Activated effector memory CD4-positive, alpha-beta T cell treated with anti-CD3 and anti-CD28 coated beads, Interleukin-2, amount 50 U/mL, for 16 hours (primary cell): ENCODE measurements at places on chromosomes 12 and 14.
A peak's percentile ranks its signal among the peaks of the same experiment; 100 is the strongest.

- DNase-seq = no peak
These were observed 57.9 kb upstream of the SLCO1B1 start for GRCh38 chr12:21073129-21073528.

DNA sequence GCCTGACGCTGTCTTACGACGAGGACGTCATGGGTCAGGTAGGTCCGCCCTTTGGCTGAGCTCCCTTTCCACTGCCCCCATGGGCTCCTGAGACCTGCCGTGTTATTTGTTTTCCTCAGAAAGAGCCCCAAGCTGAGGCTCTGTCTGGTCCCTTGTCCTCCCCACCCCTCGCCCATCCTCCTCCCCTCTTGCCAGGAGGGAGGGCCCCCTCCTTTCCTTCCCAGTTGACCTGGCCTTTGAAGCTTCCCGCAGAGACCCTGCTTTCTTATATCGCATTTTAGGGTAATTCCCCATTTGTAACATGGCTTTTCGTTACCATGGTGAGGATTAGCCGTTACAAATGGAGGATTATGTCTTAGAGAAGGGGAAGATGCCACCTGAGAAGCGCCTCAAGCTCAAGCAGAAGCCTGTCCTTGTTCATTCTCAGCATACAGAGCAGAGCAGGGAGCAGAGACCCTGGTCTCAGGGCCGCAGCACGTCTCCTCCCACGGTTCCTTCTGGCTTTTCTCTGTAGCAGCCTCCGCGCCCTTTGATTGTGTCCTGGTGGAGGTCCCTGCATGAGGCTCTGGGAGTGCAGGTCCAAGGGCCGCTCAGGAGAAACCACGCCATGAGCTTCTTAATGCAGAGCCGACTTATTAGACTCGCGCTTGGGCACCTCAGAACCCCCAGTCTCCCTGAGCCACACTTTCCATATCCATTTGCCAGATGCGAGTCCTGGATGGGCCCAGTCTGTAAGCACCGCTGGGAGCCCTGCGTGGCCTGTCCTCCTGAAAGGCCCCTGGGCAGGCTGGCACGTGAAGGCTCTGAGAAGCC lies 47.2 kb downstream of the UBE3B start:
- DNase-seq = peak; percentile 52

DNA sequence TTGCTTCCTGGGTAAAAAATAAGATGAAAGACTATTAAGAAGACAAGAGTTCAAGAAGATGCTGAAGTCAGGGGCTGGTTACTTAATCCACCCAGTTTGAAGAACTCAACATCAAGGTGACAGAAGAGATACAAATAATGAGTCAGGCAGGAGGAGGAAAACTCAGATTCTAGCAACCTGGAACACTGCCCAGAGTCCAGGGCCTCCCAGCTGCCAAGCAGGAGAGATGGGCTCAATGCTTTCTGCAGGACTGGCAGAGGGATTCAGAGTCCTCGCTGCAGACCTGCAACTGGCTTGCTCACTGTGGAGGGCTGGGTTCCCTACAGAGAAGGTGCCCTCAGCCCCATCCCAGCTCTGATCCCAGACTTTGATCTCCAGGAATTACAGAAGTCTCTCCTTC lies 28.6 kb upstream of the CEBPE start:
- DNase-seq = no peak

GRCh38 chr12:24363177-24363754 lies 413.8 kb upstream of the SOX5 start:
- DNase-seq = no peak

DNA sequence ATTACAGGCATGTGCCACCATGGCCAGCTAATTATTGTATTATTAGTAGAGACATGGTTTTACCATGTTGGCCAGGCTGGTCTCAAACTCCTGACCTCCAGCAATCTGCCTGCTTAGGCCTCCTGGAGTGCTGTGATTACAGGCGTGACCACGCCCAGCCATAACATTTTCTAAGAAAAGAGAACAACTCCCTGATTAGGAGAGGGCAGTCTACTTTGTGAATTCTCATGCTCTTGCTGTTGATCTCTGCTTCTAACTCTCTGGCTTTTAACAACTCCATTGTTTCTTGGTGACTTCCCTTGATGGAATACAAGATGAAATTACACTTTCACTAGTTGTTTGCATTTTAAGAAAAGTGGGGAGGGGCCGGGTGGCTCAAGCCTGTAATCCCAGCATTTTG lies 33.6 kb downstream of the SSH1 start:
- no peak for DNase-seq

GRCh38 chr12:29662734-29663323 lies 120.9 kb downstream of the TMTC1 start:
- DNase-seq = no peak

DNA sequence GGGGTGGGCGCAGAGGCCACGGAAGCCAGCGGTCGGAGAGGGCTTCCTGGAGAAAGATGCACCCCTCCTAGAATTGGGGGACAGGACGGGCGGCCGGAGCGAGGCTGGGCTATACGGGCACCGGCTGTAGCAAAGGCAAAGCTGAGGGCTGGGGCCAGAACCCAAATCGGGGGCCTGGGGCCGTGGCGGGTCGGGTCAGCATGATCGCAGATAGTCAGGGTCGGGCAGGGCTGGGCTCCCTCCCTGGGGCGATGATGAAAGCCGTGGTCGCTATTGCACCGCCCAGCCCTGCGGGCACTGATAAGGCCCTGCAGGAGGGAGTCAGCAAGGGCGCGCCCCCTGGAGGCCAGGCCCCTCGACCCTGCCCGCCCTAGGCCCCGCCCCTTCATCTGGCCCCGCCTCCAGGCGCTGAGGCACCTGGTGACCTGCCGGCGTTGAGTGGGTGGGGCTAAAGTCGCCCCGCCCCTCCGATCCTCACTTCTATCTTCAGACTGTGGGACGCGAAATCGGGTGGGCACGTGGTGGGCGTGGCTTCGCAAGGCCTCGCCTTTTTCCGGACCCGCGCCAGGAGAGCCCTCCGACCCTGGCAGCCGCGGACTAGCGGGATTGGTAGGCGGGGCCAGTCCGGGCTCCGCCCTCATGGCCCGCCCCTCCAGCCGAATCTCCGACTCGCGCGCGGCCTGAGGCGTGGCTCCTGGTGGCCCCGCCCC lies 419 bp upstream of the SH2B3 start:
- peak; percentile 99 for DNase-seq

DNA sequence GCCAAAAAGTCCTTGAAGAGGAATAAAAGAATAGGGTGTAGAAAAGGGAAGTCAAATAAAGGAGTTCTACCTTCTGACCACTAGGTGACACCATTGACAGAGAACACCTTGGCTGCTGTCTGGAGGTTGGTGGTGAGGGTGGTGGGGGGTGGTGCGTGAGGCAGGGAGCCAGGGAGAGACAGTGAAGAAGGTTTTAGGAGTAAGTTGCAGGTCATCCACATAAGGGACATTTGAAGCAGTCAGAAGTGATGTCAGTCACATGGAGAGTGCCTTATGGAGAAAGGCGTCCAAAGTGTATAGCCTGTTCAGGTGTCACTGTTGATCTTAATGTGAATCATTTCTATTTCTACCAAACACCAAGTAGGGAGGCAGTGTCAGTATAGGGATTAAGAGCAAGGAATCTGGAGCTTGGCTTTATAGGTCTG lies 279.3 kb upstream of the DDHD1 start:
- no peak for DNase-seq

DNA sequence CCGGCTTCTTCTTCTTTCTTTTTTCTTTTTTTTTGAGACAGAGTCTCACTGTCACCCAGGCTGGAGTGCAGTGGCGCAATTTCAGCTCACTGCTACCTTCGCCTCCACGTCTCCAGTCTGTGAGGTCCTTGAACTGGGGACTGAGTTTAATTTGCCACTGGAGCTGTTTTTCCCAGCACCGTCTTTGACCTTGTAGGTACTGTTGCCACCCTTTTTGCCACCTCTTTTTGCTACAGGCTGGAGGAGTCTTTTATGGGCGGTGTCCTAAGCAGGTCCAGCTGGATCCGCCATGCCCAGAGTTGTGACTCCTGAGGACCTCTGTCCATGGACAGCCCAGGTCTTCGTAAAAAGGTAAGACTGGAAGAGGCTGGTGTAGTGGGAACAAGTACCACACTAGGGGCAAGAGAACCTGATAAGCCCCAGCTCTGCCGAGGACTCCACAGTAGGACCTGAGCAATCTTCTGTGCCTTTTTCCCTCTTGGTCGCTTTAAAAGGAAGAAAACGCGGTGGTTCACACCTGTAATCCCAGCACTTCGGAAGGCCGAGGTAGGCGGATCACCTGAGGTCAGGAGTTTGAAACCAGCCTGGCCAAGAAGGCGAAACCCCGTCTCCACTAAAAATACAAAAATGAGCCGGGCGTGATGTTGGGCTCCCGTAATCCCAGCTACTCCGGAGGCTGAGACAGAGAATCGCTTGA lies 946 bp downstream of the RNU4-2 start:
- DNase-seq = peak; percentile 78

DNA sequence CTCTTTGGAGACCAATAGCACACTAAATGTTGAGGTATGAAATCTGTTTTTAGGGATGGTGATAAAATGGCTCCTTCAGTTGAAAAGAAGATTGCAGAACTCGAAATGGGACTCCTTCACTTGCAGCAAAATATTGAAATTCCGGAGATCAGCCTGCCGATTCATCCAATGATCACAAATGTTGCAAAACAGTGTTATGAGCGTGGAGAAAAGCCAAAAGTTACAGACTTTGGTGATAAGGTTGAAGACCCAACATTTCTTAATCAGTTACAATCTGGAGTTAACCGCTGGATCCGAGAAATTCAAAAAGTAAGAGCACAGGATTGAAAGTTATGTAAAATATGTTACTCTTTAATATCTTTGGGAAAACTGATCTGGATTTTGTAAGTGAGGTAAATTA lies 15.3 kb downstream of the DYNC1H1 start:
- DNase-seq = no peak

DNA sequence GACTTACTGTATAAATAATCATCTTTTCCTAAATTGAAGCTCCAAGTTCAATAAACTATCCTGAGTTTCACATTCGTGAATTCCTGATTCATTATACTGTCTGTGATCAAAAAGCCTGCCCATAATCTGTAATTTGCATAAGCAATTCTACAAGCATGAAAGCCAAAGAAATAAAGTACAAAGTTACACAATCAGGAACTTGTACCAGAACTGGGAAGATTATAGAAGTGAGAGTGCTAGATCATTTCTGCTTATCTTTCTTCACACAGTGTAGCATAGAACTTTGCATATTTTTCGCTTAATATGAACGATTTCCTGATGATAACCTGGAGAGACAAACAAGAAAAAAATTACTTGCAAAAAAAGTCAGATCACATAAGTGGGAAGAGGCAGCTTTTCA lies 308.2 kb downstream of the C12orf50 start:
- DNase-seq = no peak

DNA sequence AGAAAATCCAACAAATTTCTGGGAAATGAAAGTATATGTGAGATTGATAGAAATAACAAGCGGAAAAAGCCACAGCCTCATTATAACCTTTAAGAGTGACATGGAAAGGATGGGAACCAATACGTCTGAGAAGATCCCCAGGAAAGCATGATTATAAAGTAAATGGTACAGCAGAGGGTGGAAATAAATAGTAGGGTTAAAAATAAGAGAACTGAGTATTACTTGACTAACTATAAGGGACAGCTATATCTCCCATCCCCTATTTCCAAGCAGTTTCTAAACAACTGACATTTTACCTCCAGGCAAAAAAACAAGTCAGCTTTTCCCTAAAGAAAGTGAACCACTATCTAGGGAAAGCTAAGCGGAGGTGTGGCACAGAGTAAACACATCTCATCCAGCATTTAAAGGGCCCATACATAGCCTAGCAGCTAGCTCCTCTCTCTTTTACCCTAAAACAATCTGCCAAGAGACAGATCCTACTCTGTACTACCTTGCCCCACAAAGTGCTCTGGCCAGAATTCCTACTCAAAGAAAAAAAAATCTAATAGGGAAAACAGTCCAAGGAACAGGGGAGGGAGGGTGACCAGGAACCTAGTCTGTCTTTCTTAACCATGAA lies 11.2 kb downstream of the OSBPL8 start:
- no peak for DNase-seq

GRCh38 chr12:44031472-44032185 lies 195.7 kb downstream of the TMEM117 start:
- no peak for DNase-seq

DNA sequence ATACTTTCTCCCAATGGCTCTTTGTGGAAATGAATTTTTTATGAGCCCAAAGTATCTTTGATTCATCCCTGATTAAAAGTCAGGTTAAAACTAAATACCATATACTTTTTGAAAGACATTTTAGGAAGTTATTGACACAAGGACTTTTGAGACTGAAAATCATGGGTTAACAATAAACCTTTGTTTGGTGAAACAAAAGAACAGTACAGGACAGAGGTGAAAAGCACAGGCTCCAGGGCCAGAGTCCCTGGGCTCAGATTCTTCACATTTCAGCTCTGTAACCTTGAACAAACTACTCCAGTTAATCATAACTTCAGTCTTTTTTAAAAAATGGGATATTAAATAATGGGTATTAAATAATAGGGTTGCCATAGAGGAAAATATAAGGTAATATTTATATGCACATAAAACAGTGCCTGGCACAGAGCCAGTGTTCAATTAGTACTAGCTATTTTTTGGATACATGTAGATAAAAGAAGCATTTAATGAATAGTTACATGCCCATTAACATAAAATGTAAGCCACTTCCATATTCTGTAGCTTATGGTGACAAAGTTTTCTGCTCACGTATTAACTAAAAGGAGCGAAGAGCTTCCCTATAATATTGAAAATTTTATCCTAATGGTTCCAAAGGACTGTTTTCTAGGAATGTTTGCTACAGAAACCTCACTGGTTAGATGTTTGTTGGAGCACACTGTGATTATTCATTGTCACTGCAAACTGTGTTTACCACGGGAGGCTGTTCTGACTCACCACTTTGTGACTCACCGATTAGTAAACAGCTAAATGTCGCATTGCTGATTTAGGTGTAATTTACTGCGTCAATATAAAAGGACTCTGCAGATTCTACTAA lies 255.4 kb downstream of the DAD1 start:
- no peak for DNase-seq

- no peak for DNase-seq
These were observed 22.6 kb downstream of the CCDC85C start for GRCh38 chr14:99581374-99581773.

DNA sequence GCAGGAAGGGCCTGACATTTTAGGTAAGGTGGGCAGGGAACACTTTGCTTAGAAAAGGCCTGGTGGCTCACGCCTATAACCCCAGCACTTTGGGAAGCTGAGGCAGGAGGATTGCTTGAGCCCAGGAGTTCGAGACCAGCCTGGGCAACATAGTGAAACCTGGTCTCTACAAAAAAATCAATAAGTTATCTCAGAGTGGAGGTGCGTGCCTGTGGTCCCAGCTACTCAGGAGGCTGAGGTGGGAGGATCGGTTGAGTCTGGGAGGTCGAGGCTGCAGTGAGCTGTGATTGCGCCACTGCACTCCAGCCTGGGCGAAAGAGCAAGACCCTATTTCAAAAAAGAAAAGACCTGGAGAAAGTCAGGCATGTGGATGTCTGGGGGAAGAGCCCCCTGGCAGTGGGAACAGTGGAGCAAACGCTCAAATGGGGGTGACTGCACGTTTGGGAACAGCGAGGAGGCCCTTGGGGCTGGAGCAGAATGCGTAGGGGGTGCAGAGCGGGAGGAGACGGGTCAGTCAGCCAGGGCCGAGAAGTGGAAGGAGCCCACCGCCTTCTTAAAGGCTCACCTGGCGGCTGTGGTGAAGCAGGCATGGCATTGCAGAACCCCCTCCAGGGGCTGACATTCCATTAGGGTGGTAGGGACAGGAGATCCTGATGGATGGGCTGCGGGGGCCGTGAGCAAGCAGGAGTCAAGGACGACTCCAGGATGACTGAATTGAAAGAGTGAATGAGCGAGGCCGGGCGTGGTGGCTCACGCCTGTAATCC lies 6.2 kb upstream of the KIF26A start:
- DNase-seq = no peak

- DNase-seq = no peak
These were observed 53.1 kb downstream of the TAOK3 start for GRCh38 chr12:118319627-118320026.
